NCI-H1105 treated with DMSO at 0.1 percent for 48 hours (cell line): ENCODE measurements at places on chromosomes 11 and 22.

DNA sequence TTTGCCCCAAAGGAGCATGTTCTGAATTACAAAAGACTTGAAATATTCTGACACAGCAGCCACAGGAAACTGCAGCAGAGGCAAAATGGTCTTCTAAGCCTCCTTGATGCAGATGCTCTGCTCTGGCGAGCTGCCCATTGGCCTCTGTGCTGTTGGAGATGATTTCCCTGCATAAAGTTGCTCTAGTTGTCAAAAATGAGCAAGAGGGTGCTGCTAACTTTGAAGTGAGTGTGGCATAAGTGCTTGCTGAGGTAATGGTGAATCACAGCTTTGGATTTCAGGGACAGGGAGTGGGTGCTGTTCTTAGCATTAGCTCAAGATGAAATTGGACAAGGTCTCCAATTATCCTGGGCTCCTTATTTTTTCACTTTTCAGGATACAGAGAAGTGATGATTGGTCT, 435.4 kb downstream of the TMEM135 start:
- DNase-seq, result no peak

DNA sequence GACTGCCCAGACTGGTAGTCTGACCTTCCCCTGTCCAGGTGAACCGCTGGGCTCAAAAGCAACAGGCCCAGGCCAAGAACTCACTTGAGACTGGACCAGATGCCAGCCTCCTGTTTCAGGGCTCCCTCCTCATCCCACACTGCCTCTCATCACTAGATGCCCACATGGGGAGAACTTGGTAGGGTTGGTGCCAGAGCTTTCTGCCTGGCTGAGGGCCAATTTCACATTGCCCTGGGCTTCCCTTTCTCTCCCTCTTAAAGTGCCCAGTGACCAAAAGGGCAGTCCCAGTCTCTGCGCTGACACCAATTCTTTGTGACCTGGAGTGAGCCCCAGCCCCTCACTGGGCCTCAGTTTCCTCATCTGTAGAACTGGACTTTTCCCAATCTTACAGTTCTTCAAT, 41.7 kb downstream of the C11orf58 start:
- no peak for DNase-seq

GRCh38 chr11:36360826-36361415, 64.8 kb downstream of the PRR5L start:
- DNase-seq, result no peak

DNA sequence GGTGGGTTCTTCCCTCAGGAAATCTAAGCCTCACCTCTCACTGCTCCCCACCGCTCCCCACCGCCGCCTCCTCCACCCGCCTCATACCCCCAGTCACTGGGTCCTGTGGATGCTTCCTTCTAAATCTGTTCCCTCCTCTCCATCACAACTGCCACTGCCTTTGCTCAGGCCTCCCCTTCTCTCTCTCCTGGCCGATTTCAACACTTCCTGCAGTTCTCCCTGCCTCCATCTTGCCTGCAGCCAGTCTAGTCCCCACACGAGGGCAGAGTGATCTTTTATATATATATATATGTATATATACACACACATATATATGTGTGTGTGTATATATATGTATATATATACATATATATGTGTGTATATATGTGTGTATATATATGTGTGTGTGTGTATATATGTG, 27.8 kb downstream of the CREB3L1 start:
- no peak for DNase-seq

GRCh38 chr11:124110201-124110600, 5.0 kb upstream of the VWA5A start:
- no peak for DNase-seq

DNA sequence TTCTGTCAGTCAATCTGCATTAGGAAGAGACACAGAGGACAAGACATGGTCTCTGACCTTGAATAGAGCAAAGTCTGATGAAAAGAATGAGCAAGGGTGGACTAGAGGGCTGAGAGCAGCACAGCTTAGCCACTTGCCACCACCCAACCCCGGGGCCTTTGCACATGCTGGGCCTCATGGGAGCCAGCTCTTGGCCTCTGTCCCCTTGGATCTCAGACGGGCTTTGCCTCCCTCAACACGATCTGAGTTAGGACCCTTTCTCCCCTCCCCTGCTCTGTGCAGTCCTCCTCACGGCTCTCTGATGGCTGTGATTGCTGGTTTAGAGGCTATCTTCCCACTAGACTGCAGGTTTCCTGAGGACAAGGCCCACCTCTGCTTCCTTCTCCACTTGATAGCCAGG, 131.6 kb upstream of the B3GAT1 start:
- DNase-seq, result no peak

DNA sequence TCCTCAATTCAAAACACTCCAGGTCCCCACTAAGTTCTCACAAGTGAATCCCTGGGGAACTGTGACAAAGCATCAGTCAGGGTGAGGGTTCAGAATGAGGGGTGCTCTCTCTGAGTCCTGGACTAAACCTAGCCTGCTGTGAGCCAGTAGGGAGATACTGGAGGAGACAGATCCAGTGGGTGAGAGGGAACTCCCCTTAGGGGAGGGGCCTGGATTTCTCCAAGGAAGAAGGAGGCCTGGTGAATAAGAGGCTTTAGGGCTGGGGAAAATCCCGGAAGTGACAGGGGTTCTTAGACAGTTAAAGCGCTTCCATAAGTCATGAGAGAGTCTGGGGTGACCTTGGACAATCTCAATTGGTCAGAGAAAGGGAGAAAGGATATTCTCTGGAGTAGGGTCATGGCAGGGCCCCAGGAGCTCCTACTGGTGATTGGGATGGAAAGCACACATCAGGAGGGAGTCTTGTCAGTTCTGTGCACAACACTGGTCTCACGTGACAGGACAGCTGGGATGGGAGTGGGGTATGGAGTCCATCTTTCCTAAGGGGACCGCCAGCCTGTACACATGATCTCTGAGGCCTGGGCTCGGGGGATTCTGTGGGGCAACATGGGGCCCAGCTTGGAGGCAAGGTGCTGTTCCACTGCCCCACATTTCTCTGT, 1.5 kb downstream of the TBC1D10A start:
- no peak for DNase-seq

DNA sequence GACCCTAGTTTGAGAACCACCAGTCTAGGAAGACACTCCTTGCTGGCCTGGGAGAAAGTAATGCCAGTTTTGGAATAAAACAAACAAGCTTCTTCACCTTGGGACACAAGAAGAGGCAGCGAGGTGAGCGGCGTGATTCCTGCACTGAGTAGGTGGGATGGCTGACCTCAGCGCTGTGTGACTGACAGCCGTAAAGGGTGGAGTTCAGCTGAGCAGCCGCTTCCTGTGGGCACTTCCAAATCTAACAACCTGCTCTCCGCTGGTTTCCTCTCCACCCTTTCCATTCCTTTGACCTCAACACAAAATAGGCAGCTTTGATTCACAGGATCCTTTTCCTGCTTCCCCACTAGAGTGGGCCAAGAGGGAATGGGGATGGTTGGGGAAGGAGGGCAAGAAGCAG, 45.8 kb downstream of the PC start:
- DNase-seq, result no peak
